Naive thymus-derived CD8-positive, alpha-beta T cell (primary cell): ENCODE measurements at places on chromosomes 2 and 18. TPM values are rescaled to one million over a fixed set of nuclear protein-coding genes. Genes with fewer than 3 reads are reported as not detected.

GRB14 gene
- not detected for polyA plus RNA-seq

PLCD4 gene
- 0.15 TPM for polyA plus RNA-seq

DSG4 gene
- not detected for polyA plus RNA-seq

FAM237A gene
- polyA plus RNA-seq = not detected

PPP1R1C gene
- not detected for polyA plus RNA-seq

FSIP2 gene
- polyA plus RNA-seq = not detected

REG3G gene
- not detected for polyA plus RNA-seq

CYRIA gene
- 5.6 TPM for polyA plus RNA-seq

CSRNP3 gene
- not detected for polyA plus RNA-seq
